ENCODE measurements at places on chromosomes 5 and 9.
A peak's percentile ranks its signal among the peaks of the same experiment; 100 is the strongest.

DNA sequence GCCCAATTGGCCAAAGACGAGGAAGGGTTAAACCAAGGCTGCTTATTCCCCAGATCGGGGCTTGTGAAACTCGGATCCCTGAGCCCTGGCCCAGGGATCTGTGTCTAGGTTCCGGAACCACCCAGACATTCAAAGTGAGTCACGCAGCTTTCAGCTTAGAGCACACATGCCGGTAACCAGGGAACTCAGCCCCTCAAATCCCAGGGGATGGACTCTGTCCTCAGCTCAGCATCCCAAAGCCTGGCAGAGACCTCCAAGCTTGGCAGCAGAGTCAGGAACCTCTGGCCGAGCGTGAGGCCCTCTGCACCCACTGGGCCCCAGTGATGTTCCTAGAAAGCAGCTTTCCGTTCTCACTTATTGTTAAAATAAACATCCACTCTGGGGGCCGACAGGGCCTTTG lies 5.1 kb downstream of the PNPLA7 start:
- no peak for DNase-seq

DNA sequence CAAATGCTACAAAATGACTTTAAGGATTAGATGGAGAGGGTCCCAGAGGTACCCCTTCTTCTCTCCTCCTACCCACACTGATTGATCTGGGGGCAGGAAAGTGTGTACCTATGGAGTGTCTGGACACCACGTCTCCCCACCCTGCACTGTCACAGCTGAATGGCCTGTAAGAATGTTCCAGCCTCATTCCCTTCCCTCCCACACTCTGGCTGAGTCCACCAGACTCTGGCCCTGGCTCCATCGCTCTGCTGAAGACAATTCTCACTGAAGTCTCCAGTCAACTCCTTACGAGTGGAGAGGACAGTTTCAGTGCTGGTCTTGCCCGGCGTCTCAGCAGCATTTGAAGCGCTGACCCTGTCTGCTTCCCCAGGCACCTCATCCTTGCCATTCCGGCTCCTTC lies 105.8 kb downstream of the TTLL11 start:
- DNase-seq: no peak

DNA sequence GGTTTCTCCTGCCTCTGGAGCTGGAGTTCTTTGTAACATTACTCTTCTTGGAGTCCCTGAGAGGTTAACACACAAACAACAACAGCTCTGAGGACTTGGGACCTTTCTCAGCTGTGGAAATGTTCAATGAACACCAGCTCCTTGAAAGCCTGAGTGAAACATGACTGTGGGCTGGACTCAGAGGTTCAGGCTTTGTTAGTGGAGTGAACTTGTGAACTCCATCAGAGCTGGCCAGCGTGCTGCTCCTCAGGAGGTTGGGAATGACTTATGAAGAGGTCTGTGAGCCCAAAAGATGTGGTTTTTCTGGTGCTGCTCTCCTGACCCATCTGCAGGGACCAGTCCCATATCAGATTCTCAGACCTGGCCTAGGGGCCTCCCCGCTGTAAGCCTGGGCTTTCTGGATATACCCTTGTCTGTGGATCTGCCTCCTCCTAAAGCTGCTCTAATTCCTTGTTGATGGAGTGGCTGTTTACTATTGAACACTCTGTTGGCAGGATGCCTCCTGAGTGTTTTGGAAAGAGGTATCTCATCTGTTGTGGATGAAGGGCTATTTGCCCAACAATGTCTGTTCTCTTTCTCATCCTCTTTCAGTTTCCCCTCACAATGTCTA lies 170.0 kb upstream of the GDNF start:
- DNase-seq: peak; percentile 23

DNA sequence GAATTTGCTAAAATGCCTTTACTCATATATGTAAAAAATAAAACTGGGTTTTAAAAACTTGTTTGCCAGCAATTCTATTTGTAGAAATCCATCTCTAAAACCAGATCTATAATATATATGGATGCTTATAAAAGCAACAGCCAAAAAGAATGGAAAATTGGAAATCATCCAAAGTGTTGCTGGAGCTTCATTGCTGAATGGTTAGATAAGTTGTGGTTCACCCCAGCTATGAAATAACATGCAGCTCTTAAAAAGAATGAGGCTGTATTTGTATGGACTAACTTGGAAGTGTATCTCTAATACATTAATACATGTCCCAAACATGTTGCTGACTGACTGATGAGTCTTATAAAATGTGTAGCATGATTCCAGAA lies 76.2 kb downstream of the STK10 start:
- no peak for DNase-seq

DNA sequence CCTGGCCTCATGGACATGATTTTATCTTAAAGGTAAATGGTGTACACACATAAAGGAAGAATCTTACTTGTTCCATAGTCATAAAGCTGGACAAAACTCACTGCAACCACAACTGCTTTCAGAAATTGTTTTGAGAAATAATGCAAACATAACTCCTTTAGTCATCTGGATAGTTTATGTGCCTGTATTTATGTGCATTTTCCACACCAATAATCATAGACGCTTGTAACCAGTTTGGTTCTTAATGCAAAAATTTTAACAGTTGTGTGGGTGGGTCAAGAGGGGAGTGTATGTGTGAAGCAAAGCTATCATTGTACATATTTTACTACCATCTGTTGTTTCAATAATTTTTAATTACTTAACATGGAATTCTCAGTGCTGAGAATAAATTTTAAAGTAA lies 80.1 kb downstream of the EFNA5 start:
- DNase-seq: no peak

DNA sequence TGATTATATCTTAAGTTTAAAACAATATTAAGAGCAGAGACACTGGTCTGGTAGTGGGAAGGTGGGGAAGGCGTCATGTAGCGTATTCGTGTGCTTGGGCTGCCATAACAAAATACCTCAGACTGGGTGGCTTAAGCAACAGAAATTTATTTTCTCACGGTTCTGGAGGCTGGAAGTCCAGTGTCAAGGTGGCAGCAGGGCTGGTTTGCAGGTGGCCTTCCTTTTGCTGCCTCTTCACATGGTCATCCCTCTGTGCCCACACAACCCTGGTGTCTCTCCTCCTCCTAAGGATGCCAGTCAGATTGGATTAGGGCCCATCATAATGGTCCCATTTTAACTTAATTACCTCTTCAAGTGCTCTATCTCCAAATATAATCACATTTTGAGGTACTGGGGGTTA lies 9.6 kb downstream of the IL31RA start:
- DNase-seq: no peak

DNA sequence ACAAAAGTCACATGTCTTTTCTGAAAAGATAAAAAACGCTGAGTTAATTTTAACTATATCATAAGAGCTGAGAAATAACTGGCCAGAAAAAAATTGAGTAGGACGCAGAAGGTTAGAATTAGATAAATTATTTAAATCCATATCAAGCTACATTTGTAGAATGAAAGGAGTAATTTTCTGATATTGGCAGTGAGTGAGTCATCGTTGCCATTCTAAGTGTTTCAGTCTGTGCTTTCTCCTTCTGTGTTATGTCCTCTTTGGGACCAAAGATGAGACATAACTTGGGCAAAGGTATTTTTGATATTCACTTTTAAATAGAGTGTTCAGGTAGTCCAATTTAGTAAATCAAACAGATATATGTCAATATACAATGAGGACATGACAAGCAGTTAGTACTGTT lies 34.4 kb upstream of the KCNN2 start:
- no peak for DNase-seq

- DNase-seq: no peak
Measured at GRCh38 chr5:151598984-151599383, 7.9 kb upstream of the FAT2 start.

DNA sequence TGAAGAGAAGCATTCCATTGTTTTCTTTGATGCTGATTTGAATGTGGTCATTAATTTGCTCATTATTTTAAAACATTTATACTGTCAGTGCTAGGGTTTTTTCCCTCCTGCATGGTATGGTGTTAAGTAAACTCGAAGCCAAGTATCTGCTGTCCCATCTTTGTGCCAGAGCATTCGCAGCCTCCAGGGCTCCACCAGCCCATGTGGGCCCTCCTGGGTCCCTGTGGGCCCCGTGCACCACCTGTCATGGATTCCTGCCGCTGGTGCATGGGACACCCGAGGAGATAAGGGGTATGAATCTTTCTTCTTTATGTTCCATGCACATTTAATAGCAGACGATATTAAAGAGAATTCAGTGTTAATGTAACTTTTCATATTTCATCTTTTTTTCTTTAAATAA lies 95.1 kb downstream of the TRIO start:
- no peak for DNase-seq

DNA sequence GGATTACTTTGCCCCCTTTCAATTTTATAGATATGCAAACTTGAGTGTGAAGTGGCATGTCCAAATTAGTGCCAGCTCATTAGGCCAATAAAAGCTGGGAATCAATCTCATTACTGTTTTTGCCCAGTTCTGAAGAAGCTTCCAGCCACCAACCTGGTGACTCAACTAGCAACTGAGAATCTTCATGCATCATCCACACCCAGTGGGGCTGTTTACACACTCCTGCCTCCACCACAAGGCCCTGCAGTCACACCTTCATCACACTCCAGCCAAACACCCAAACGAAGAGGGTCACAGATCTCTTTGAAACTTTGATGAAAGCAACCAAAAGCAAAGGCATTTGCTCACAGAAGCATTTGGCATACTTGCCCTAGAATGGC lies 41.3 kb upstream of the S1PR3 start:
- DNase-seq: no peak

GRCh38 chr9:121703014-121703734 lies 51.7 kb downstream of the DAB2IP start:
- DNase-seq: no peak

DNA sequence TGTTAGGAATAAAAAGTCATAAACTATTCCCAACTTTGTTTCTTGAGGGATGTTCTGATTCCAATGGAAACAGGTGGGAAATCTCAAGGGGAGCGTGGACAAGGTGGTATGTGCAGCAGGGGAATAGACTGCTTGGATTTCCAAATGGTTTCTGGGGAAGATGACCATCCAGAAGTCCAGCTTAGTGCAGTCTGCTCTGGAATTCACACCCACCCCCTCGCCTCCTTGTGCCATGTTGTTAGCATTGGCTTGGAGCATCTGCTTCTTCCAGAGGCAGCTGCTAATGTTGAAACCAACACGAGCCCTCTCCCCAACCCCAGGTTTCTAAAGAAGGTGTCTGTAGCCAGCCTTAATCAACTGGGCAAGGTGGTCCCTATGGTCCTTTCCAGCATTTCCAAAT lies 90.9 kb downstream of the PDE6A start:
- no peak for DNase-seq

DNA sequence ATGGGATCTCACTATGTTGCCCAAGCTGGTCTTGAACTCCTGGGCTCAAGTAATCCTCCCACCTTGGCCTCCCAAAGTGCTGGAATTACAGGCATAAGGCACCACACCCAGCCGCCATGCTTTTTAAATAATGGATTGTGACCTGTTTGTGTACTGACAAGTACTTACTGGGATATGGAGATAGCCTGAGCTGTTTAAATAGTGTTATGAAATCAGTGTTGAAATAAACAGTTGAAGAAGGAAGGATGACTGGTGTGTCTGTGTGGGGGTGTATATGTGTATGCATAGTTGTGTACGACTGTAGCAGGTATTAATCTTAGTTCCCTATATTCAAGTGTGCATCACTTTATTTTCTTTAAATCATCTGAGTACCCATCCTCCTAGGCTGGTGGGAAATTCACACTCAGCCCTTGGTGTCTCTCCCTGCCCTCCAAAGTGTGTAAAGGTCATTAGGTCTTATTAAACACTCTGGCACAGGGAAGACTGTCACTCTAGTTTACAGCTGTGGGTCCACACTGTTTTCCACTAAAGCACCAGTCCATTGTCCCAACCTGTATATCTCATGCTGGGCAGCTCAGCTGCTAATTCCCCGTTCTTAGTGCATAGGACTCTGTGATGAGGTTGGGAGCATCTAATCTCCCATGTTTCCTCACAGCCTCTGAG lies 91.0 kb downstream of the SNX18 start:
- DNase-seq: no peak

DNA sequence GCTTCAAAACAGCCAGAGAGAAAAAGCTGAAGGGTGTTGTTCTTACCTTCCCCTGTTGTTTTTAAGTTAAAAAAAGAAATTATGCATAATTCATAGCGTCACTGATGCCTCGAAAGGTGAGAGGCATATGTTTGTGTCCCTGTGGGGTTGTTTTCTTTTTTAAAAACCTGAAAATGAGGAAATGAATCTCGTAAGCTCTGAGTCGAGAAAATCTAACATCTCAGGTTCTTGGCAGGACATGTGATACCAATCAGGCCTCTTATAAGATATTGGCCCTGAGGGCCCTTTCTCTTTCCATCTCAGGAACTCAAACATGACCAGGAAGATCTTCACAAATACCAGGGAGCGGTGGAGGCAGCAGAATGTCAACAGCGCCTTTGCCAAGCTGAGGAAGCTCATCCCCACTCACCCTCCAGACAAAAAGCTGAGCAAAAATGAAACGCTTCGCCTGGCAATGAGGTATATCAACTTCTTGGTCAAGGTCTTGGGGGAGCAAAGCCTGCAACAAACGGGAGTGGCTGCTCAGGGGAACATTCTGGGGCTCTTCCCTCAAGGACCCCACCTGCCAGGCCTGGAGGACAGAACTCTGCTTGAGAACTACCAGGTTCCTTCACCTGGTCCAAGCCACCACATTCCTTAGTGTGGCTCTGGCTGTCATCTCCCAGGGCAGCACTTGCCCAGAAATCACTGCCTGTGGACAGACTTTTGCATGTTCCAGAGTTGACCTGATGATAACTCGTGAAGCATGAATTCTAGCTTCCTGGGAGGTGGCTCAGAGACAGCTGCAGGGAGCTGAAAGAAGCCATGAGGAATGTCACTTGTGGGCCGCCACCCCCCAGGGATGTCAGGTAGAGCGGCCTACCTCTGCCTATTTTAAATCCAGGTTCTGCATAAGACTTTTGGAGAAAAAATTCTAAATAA lies at the start of gene TAL2:
TAL2 (plus strand) TSS at position 274 of the 921 bp plus-strand sequence; CDS start at position 314, 40 bp downstream.
- no peak for DNase-seq

GRCh38 chr5:133398646-133399101 lies 213.7 kb downstream of the FSTL4 start:
- DNase-seq: no peak

DNA sequence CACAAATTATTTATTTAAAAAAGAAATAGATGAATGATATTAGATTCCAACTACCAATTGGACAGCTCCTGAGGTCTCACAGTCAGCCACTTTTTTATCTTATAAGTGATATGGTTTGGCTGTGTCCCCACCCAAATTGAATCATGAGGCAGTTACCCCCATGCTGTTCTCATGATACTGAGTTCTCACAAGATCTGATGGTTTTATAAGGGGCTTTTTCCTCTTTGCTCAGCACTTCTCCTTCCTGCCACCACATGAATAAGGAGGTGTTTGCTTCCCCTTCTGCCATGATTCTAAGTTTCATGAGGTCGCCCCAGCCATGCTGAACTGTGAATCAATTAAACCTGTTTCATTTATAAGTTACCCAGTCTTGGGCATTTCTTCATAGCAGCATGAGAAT lies 12.9 kb downstream of the NLN start:
- DNase-seq: no peak

Measured in NCI-H1092 (cell line).